ENCODE measurements at places on chromosomes 16 and 17. TPM values are rescaled to one million over a fixed set of nuclear protein-coding genes. Genes with fewer than 3 reads are reported as not detected.

The CXCL16 gene
- polyA plus RNA-seq, result 13.7 TPM

The VWA3A gene
- polyA plus RNA-seq, result 0.30 TPM

The RNF135 gene
- polyA plus RNA-seq, result 13.0 TPM

GRCh38 chr16:85029408-85029784 is 1.8 kb downstream of the KIAA0513 start:
- peaks cover 49% of the 10 kb centered on the region for H3K4me1 ChIP-seq
- H3K36me3 ChIP-seq, result no peaks in the 10 kb centered on the region
- no peaks in the 10 kb centered on the region for H3K27me3 ChIP-seq

- H3K27ac ChIP-seq, result no peak overlapping the region
- H3K27me3 ChIP-seq, result no peaks in the 10 kb centered on the region
- no peak for DNase-seq
- H3K36me3 ChIP-seq, result peaks cover 71% of the 10 kb centered on the region
- H3K4me1 ChIP-seq, result no peaks in the 10 kb centered on the region
Observed at GRCh38 chr16:290015-290680, 7.2 kb downstream of the PDIA2 start.

GRCh38 chr17:77373299-77374169 is 232.8 kb downstream of the SEC14L1 start:
- H3K4me3 ChIP-seq, result peak overlapping the region; percentile 87
- peak overlapping the region; percentile 95 for H3K27ac ChIP-seq
- no peaks in the 10 kb centered on the region for H3K36me3 ChIP-seq

DNA sequence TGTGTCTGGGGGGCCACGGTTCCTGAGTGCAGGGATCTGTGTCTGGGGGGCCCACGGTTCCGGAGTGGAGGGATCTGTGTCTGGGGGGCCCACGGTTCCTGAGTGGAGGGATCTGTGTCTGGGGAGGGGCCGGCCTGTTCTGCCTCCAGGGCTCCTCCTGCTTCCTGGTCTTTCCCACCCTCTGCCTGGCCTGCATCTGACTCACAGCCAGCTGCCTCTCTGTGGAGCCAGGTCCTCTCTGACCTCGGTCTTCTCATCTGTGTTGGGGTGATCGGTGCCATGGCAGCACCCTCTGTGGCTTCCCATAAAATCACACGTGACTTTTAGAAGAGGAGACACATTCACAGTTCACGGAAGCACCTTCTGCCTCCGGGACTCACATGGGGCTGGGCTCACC is 50.3 kb downstream of the ZFPM1 start:
- H3K36me3 ChIP-seq, result no peaks in the 10 kb centered on the region
- H3K4me1 ChIP-seq, result peaks cover 88% of the 10 kb centered on the region
- DNase-seq, result peak; percentile 68
- no peaks in the 10 kb centered on the region for H3K27me3 ChIP-seq
- H3K27ac ChIP-seq, result peak overlapping the region; percentile 86

- H3K4me1 ChIP-seq, result no peaks in the 10 kb centered on the region
- DNase-seq, result no peak
- no peaks in the 10 kb centered on the region for H3K36me3 ChIP-seq
- H3K27ac ChIP-seq, result no peak overlapping the region
- no peak overlapping the region for H3K4me3 ChIP-seq
Observed at GRCh38 chr16:25875956-25876598, 184.3 kb downstream of the HS3ST4 start.

GRCh38 chr16:53631236-53632025 is 72.2 kb downstream of the RPGRIP1L start:
- H3K4me1 ChIP-seq, result no peaks in the 10 kb centered on the region
- DNase-seq, result no peak
- H3K27me3 ChIP-seq, result no peaks in the 10 kb centered on the region
- no peak overlapping the region for H3K27ac ChIP-seq
- no peak overlapping the region for H3K4me3 ChIP-seq
